Left ventricle myocardium superior (tissue), 1 donor: ENCODE measurements at places on chromosomes 5 and 9. TPM values are rescaled to one million over a fixed set of nuclear protein-coding genes. Genes with fewer than 3 reads are reported as not detected.
A peak's percentile ranks its signal among the peaks of the same experiment; 100 is the strongest.

GRCh38 chr9:131799177-131799823 is 59.4 kb upstream of the RAPGEF1 start:
- peak; percentile 73 for DNase-seq

DNA sequence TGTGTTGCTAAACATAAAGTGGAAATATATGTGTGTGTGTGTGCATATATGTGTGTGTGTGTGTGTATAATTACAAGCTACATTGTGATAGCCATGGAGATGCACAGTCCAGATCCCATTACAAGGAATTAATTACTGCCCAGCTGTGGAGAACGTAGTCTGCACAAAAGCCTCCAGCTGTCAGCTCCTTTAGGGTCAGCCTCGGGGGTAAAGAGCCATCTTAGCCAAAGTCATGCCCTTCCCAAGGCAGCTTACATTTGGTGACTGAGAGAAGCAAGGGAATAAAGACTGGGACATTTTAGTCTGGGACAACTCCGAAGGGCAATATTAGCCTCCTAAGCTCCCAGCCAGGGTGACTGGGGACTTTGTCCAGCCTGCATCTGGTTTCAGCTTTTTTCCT is 21.9 kb upstream of the FOCAD start:
- DNase-seq, result no peak

- no peak for DNase-seq
These were observed 290.8 kb upstream of the MPDZ start for GRCh38 chr9:13570068-13570974.

DNA sequence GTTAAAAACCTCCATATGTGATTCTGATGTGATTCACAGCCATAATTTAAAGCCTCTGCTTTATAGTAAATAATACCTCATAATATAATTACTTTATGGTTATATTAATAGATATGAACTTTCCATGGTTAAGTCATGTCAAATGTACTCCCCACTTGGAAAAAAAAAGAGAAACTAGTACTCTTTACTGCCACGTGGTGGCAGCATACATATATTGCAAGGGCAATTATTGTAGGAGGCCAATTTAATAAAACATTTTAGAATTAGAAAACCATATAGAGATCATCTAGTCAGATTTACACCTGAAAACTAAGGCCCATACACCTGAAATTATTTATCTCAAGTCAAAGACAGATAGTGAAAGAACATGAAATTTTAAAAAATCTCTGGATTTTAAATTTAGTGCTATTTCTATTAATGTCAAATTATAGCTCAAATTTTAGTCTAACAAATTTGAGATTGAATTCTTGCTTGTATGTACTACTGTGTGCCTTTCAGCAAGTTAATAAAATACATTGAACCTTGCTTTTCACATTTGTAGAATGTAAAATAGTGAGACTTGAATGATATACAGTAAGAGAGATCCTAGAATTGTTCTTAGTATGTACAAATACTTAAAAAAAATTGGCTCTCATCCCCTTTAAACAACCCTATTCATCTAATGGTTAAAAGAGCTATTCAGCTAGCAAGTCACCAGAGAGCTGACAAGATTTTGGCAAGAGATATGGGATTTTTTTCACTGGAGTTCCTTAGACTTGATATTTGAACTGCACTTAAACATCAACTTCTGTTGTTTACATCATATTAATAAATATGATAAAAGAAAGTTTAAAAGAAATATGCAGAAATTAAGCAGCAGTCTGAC is 603.8 kb downstream of the TLE4 start:
- no peak for DNase-seq

GRCh38 chr9:92774274-92774673 is 9.6 kb upstream of the BICD2 start:
- DNase-seq, result no peak

- DNase-seq, result no peak
These were observed 486.6 kb downstream of the ARHGEF28 start for GRCh38 chr5:74112372-74113195.

GRCh38 chr5:96868603-96869371 is 7.5 kb upstream of the ERAP2 start:
- DNase-seq, result no peak

DNA sequence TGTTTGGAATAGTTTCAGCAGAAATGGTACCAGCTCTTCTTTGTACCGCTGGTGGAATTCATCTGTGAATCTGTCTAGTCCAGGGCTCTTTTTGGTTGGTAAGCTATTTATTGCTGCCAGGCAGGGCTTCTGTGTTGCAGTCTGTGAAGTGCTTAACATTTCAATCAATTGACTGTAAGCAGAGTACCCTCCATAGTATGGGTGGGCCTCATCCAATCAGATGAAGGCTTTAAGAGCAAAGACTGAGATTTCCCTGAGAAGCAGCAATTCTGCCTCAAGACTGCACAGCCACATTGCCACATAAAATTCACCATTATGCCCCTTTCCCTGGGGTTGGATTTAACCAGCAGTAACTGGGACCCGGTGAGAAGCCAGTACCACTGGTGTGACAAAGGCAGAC is 98.9 kb upstream of the ICE1 start:
- no peak for DNase-seq

DNA sequence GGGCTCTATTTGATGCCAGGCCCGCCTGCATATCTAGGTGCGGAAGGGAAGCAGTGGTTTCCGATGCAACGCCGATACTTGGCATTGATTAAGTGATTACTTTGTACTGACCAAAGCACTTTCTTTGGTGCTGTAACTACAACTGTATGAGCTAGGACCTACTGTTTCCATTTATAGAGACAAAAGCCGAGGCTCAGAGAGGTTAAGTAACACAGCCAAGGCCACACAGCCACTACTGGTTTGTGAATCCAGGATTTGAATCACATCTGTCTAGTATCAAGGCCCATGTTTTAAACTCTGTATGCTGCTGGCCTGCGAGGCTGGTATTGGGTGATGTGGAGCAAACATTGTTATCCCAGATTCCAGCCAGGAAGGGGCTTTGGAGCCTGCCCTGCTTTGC is 41.4 kb downstream of the MVB12B start:
- no peak for DNase-seq

DNA sequence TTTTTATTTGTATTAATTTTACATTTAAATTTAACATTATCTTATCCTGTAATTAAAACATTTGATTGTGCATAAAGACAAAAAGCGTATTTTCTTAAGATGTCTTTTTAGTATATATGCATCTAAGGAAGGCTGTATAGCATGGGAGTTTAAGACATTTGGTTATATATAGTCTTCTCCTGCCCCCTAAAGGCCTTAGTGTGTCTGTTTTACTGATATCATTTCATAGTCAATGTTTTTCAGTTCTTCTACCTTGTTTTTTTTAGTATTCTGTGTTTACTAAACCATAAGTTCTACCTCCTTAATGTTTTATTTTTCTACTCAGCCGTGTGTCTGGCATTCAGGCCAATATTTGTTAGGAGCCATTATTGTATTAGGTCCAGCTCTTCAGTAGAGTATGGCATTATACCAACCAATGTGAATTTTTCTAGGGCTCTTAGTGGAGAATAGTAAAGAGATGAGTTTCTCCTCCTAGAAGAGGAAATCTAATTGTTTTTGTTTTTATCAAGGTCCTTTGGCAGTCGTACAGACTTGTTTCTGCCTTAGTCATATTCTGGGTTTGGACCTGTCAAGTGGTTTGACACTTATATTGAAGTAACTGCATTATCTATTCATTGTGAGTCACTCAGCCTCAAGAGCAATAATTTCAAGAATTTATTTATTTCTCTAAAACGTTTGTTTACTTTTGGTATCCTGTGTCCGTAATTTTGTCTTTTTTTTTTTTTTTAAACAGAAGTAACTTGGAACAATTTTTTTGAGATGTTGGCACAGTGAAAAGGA is 74.8 kb downstream of the SLF1 start:
- no peak for DNase-seq

DNA sequence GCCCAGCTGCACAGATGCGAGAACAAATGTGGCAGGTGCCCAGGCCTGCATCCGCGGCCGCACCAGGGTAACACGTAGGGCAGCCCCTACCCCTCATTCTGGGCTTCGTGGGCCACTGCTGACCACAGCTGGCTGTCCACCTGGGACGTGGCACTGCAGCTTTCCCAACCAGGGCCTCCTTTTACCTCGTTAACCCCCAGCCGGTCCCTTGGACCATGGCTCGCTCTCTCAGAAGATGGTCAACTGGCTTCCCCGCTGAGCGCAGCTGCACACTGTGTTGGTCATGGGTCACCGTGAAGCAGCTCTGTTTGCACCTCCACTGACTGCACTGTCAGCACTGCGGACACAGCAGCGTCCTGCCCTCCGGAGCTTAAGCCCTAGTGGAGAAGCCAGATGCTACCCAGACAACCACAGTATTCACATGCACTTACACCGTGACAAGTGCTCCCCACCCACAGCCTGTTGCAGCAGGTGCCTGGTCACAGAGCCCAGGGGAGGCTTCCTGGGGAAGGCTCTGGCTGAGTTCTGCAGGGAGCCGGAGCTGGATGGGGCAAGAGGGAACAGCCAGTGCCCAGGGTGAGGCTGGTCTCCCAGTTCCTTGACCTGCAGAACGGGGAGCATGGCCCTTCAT is 10.5 kb upstream of the PLEKHG4B start:
- no peak for DNase-seq

GRCh38 chr9:71253011-71253410 is 131.6 kb upstream of the TRPM3 start:
- DNase-seq, result no peak

- no peak for DNase-seq
These were observed 176.5 kb downstream of the CDK5RAP2 start for GRCh38 chr9:120403543-120403856.

DNA sequence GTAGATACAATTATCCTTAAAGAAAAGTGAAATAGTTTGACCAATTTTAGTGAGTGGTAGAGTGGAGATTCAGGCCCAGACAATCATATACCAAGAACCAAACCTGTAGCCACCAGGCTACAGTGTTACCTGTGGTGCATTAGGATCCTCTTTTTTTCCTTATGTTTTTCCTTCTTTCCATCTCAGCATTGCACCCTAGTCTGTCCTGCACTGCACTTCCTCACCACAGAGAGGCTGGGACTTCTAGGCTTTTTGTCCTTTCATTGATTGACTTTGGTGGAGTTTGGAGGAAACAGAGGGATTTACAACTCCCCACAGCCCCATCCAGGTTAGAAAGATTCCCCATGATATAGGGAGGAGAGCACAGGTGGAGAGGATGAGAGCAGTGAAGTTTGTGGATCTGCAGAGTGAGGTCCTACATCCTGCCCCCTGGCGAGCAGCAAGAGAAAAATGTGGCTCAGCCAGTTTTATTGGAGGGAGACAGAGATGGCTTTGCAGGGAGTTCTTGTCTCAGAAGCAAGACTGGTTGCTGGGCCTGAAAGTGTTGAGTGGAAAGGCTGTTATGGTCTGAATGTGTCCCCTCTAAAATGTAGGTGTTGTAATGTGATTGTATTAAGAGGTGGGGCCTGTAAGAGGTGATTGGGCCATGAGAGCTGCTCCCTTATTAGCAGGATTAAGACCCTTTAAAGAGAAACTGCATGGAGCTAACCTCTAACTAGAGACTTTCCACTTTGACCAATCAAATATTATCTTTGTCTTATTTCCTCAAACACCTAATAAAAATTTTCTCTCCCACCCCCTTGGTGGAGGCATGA is 36.2 kb downstream of the KIF4B start:
- DNase-seq, result no peak

DNA sequence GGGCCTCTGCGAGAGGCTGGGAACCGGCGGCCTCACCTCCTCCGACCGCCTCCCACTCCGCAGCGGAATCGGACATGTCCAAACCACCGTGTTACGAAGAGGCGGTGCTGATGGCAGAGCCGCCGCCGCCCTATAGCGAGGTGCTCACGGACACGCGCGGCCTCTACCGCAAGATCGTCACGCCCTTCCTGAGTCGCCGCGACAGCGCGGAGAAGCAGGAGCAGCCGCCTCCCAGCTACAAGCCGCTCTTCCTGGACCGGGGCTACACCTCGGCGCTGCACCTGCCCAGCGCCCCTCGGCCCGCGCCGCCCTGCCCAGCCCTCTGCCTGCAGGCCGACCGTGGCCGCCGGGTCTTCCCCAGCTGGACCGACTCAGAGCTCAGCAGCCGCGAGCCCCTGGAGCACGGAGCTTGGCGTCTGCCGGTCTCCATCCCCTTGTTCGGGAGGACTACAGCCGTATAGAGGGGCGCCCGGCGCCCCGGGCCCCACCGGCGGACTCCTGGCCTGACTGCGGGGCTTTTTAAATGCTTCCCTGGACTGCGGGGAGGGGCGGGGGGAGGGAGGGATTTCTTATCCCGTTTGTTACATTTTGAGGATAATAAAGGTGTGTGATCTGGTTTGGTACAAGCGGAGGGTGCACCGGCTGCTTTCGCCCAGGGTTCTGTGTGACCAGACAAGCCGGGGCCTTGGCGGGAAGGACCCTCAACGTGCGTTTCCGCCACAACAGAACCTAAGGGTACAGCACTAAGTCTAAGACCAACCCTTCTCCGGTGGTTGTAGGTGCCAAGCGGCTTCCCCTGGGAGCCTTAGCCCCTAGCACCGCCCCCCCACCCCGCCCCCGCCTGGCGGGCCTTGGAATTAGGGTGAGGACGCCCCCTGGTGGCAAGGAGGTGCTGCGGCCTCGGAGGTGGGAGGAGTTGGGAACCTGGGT is 9.3 kb downstream of the PRR7 start:
- peak; percentile 95 for DNase-seq

DNA sequence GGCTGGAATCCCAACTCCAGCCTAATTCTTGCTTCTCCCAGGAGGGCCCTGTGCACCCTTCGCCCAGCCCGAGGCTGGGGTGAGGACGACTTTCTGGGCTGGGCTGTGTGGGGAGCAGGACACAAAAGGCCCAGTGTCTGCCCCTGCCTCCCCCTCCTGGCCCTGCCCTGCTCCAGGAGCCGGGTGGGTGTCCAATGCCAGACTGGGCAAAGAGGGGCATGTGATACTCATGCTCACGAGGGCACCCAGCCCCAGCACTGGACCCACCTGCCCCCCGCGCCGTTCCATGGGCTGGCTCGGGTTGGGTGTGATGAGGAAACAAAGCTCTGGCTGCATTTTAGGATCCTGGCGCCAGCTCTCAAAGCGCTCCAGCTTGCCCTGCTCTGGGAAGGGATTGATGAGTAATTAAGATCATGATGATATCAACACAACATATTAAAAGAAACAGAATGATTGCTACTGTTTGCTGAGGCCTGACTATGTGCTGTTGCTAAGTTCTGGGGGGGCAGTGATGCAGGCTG is 30.7 kb downstream of the LHX2 start:
- no peak for DNase-seq

- no peak for DNase-seq
These were observed 62.3 kb upstream of the DAPK1 start for GRCh38 chr9:87435189-87435880.

GRCh38 chr5:50975840-50976239 is 309.4 kb downstream of the PARP8 start:
- DNase-seq, result no peak

SPINK5 gene
- 0.22 TPM for total RNA-seq

BTNL8 gene
- total RNA-seq, result 0.27 TPM

PITX1 gene
- total RNA-seq, result not detected

PCDHA7 gene
- total RNA-seq, result 0.12 TPM

PCDHB6 gene
- 0.32 TPM for total RNA-seq

RIGI gene
- 4.5 TPM for total RNA-seq

KIF24 gene
- 0.45 TPM for total RNA-seq

SURF6 gene
- total RNA-seq, result 11.9 TPM

DMRT2 gene
- total RNA-seq, result 0.12 TPM

ZNF618 gene
- total RNA-seq, result 1.5 TPM
